Natural killer cell treated with Interleukin-12 subunit alpha and Interleukin-12 subunit beta and Interleukin-15 and Interleukin-18, amount 100 ng/mL, for 72 hours (primary cell): ENCODE measurements at places on chromosomes 6 and 20. TPM values are rescaled to one million over a fixed set of nuclear protein-coding genes. Genes with fewer than 3 reads are reported as not detected.

NOTCH4 gene
- total RNA-seq, result 1.4 TPM

ACTR5 gene
- total RNA-seq, result 13.8 TPM

OLIG3 gene
- 0.81 TPM for total RNA-seq

FGD2 gene
- 9.3 TPM for total RNA-seq

FAM83C gene
- total RNA-seq, result not detected

GNMT gene
- 0.26 TPM for total RNA-seq

PRR18 gene
- not detected for total RNA-seq

ATP6V1G2 gene
- 1.4 TPM for total RNA-seq

FHL5 gene
- not detected for total RNA-seq

RAET1L gene
- total RNA-seq, result not detected

WASF1 gene
- total RNA-seq, result 0.31 TPM

COL20A1 gene
- not detected for total RNA-seq
